ENCODE measurements at places on chromosomes 4 and X.

DNA sequence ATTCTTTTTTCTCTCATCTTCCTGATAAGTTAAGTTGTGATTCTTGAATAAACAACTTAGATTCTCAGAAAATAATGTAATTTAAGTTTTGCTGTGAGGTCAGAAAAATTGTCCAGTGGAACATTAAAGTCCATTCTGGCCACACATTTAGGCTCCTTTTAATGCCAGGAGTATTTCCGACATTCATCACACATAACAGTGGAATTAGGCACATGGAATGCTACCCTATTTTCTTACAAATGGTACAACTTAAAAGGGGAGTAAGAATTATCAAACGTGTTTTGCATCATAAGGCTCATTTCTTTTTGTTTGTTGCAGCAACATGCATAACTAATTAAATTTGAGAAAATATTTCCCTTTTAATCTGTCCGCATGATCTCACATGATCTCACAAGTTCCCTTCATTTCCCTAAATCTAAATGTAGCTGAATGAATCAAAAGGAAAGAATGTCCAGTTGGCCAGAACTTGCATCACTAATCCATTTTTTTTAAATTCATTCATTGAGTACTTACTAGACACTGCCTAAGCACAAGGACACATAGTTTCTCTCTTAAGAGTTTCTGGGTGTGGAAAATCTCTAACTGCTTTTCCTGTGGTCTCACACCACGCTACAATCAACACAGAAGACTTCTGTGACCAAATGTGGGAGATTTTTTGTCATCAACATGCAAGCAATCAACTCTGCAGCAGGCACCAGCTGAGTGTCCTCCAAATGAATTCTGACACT is 22.0 kb downstream of the SPARCL1 start:
- DNase-seq, result no peak

- DNase-seq, result no peak
Observed at GRCh38 chr4:1488831-1489638, 82.8 kb upstream of the NKX1-1 start.

DNA sequence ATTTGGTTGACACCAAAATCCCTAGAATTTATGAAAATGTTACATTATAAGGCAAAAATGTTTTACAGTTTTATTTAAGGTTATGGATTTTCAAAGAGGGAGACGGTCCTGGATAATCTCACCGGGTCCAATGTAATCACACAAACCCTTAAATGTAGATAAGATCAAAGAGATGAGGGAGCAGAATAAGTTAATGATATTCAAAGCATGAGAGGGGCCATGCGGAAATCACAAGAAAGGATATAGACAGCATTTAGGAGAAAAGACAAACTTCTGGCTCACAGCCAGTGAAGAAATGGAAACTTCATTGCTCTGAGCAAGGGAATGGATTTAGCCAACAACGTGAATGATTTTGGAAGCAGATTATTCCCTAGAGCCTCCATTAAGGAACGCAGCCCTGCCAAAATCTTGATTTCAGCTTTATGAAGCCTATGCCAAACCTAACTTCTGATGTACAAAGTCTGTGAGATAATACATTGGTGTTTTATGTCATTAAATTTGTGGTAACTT is 684.4 kb upstream of the GNPDA2 start:
- DNase-seq, result no peak

DNA sequence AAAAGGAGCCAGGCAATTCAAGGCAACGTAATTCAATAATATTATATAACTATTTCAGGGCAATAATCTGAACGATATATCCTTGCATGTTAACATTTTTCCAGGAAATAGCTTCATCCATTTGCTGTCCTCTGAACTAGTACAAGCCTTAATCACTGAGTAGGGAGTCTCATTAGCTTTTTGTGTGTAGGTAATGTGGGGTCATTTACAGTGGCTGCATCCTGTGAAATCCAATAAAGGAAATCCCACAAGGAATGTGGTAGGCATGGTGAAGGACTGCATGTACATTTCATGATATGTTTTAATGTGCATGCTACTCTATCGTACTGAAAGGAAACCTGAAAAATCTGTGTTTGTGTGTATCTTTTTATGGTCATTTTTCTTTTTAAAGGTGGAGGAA is 103.5 kb downstream of the SLC4A4 start:
- DNase-seq, result no peak

DNA sequence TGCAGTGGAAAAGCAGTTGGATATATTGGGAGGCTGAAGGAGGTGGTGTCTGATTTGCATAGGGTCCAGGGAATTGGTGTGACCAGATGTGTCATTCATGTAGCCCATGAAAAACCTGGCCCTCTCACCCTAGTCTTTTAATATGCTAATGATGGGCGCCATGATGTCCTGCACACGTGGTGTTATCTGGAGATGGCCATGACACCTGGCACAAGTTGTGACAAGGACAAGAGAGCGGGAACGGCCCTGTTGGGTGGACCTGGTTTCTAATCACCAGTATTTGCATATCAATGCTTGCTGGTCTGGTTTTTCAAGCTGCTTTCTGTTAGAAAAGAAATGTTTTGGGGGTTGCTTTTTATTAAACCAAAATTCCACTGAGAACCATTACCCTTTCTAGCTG is 87.4 kb downstream of the ZXDA start:
- no peak for DNase-seq

DNA sequence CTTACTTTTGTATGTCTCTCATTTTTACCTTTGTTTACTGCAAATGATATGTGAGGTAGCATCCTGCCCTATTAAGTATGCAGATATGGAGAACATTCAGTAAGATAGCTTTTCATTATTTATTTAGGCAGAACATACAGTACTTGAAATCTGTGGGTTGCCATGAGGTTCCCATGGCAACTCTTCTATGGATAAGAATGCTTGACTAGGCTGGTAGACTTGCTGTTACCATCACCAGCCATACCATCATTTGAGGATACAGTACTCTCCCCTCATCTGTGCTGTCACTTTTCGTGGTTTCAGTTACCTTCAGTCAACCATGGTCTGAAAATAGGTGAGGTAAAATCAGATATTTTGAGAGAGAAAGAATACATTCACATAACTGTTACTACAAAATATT is 56.7 kb downstream of the NAF1 start:
- no peak for DNase-seq

- no peak for DNase-seq
Observed at GRCh38 chr4:78691971-78692821, 84.0 kb upstream of the BMP2K start.

- no peak for DNase-seq
Observed at GRCh38 chrX:149827254-149827653, 45.5 kb downstream of the MAGEA9 start.

DNA sequence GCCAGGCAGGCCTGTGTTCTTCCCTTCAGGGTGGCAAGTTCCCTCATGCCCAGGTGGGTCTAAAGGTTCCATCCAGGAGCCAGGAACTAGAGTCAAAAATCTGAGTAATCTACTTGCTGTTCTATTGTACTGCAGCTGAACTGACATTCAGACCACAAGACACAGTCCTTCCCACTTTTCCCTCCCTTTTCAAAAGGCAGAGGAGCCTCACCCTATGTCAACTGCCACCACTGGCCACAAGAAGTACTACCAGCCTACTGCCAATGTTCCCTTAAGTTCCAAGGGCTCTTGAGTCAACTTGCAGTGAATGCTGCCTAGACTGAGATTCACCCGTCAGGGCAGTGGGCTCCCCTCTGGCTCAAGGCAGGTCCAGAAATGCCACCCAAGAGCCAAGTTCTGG is 133.5 kb downstream of the FAM47B start:
- DNase-seq, result no peak

GRCh38 chr4:24489870-24490269 is 94.5 kb downstream of the DHX15 start:
- DNase-seq, result no peak

DNA sequence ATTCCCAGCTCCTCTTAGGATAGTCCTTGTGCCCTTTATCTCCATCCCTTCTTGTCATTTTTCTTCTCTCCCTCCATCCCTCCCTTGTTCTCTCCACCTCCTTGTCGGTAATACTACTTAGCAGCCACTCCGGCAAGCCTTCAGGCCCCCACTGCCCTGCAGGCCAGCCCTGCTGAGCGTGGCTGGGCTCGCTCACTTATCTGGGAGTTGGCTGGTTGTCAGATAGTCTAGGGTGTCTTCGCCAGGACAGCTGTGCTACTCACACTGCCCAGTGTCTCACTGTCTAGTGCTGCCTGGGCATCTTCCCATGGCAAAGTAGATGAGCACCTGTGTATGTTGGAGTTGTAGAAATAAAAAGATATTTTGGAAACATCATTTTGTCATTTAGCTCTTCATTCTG is 75.0 kb downstream of the STK32B start:
- DNase-seq, result no peak

DNA sequence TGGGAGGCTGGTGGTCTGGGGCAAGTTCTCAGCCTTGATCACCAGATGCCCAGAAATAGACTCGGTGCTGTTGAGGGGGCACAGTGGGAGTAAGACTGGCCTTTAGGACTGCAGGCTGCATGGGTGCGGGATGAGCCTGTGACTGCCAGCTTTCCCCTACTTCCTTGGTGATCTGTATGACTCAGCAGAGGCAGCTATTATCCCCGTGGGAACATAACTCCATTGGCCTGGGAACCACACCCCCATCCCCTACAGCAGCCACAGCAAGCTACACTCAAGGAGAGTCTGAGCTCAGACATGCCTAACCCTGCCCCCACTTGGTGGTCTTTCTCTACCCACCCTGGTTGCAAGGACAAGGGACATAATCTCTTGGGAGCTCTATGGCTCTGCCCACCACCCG is 20.6 kb downstream of the CLIC2 start:
- DNase-seq, result no peak

- DNase-seq, result no peak
Observed at GRCh38 chrX:83829874-83830273, 31.1 kb upstream of the CYLC1 start.

DNA sequence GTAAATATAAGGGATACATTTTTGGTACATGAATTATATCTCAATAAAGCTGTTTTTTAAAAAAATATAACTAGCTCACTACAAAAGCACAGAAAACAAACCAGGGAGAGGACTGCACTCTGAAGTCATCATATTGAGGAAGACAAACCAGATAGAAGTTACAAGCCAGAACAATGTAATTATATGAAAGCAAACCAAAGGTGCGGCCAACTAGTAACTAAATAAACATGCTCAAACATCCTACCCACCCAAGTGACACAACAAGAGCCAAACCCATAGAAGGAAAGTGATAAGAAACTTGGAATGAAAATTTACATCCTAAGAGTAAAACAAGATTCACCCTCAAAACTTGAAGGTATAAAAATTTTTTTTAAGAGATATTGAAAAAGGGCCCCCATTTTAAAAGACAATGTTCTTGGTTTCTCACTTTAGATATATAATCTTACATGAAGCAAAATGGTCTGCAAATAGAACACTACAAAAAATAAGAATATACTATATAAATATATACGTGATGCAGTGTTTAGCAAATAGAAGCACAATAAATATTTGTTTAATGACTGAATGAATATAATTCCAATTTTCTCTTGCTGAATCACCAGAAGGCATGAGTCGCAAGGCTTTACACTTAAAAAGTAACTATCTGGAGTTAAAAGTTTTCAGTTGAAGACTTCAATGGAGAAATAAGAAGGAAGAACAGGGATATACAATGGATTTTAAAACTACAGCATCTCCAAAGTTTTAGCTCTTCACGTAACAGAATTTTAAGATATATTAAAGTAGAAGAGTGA is 4.0 kb upstream of the SH3D19 start:
- DNase-seq, result no peak

DNA sequence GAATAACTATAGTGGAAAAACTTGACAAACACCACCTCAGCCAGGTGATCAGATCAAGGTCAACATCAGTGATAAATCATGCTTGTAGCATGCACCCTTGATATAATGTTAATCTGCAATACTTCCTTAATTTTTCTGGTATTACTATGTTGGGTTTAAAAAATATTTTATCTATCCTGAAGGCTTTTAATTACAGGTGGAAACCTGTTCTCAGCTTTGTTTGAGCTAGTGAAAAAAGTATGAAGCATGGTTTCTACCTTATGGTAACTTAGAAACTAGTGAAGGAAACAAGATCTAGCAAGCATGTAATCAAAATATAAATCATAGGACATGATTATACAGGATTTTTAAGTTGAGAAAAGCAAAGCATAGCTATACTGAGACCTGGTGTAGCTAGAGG is 26.6 kb downstream of the MAOA start:
- DNase-seq, result no peak

DNA sequence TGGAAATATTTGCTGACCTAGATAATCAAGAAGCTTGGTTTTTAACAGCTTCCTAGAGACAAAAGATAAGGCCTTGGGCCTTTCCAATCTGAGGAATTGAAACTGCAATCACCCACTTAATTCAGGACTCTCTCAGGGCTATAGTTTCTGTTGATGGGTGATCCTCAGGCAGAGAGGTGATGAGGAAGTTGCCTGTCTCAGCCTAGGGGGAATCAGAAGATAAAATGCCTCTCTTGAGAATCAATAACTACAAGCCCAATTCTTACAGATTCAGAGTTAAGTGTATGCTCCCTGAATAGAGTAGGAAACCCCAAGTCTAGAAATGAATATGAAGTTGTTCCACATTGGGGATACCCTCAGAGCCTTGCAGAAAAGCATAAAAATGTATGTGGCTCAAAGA is 45.5 kb downstream of the NFKB1 start:
- no peak for DNase-seq

- DNase-seq, result no peak
Observed at GRCh38 chrX:39456894-39457604, 640.7 kb downstream of the BCOR start.

DNA sequence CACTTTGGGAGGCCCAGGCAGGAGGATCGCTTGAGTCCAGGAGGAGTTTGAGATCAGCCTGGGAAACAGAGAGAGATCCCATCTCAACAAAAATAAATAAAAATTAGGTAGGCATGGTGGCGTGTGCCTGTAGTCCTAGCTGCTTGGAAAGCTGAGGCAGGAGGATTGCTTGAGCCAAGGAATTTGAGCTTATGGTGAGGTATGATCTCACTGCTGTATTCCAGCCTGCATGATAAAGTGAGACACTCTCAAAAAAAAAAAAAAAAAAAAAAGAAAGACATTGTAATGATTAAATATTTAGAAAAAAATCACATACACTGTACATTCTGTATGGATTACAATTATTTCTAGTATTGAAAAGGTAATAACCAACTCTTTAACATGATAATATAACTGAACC is 87.1 kb downstream of the SLIT2 start:
- DNase-seq, result no peak

- no peak for DNase-seq
Observed at GRCh38 chr4:163673848-163674697, 179.6 kb downstream of the TMA16 start.

DNA sequence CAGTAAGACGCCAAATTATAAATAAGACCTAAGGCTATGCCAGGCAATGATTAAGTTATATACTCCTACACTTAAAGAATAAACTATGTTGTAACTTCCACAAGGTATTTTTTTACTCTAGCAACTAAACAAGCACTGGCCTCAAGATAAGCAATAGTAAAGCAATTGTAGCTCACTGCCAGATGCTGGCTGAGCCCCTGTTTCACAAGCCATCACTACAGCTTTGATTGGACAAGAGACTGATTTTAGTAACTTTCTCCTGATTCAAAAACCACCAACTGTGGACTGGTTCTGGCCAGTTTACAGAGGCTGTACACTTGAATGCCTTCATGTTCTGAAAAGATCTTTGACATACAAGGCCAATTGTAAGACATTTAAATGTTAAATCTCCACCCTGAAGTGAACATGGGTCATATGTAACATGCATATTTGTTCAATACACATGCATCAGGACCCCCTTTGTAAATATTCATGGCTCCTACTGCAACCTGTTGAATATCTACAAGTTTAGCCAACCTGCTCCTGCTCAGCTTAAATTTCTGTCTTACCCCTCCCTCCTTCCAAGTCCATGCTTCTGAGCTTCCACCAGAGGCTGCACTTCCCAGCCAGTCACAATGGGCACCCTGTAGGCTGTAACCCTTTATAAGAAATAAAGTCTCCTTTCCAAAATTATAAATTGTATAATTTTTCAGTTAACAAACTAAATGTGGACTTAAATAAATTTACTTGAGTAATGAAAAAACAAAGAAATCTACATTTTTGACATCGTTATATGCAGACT is 423.6 kb downstream of the ANKRD50 start:
- no peak for DNase-seq
